Activated CD8-positive, alpha-beta memory T cell treated with anti-CD3 and anti-CD28 coated beads for 48 hours (primary cell): ENCODE measurements at places on chromosomes 7 and 10.

DNA sequence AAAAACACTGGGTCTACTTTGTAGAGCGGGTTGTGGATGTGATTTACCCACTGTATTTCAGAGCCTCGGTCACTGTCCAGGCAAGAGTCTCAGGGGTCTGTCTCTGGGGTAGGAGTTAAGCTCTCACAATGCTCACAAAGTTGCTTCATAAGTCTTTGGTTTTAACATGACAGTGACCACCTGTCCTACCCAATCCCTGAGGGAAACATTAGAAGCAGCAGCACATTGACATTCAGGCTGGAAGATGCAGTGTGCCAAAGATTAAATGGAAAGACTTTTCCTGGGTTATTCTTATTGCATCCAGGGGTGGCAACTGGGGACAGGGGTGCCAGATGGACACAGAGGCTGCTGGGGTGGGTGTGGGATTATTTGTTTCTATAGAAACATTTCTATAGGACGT, 330.0 kb downstream of the RNLS start:
- DNase-seq, result no peak

DNA sequence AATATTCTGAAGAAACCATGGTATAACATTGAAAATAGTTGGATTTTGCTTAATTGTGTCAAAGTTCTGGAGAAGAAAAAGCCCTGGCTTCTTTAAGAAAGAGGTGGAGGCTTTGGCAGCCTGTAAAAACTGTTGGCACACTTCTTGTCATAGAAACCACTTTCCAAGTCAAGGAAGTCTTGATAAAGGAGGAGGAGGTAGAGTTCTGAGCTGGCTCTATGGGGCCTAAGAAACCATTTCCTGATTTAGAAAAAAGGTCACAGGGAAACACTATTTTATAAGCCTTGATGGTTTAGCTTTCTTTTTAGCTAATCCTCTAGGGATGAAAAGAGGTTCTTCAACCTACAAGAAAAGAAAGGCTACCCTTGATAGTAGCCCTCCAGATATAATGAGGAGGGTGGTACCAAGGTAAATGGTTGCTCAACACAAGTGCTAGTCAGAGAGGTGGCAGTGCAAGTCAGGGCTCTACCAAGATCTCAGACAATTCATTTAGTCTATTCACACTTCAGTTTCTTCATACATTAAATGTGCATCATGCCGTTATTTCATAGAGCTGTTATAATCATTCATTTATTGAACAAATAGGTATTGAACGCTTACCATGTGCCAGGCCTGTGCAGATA, 346.9 kb downstream of the RNLS start:
- DNase-seq, result no peak

GRCh38 chr7:129388333-129389098, 45.7 kb upstream of the STRIP2 start:
- DNase-seq, result no peak

DNA sequence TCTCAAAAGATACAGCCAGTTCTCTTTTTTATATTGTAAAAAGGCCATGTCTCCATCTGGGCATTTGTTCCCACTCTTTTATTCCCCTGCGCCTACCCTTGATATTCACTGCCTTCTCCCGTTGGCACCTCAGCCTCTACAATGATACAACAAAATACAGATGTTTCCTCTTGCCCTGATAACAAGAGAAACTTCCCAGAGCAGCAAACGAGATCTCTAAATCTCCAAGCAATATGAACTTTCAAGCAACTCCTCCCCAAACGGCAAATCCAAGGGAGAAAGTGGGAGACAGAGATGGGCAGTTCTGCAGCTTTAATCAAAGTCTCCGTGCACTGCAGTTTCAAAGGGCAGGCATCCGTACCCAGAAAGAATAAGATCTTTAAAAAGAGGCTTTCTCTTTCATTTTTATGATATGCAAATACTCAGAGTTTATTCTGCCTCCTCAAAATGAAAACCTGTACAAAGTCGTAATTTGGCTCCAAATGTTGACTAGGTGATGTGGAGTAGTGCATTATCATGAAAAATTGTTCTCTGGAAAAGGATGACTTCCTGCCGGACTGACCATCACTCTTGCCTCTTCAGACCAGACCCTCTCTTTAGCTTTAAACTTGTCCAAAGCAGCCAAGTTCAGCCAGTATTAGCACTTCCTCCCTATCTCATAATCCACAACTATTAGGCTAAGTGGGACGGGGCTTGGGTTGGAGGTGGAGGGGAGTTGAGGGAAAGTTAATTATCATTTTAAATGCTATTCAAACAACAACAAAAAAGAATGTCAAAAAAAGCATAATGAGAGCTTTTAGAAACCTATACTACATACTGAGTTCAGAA, 682 bp downstream of the HGF start:
- DNase-seq, result no peak

GRCh38 chr10:132069849-132070182, 4.1 kb downstream of the JAKMIP3 start:
- no peak for DNase-seq

DNA sequence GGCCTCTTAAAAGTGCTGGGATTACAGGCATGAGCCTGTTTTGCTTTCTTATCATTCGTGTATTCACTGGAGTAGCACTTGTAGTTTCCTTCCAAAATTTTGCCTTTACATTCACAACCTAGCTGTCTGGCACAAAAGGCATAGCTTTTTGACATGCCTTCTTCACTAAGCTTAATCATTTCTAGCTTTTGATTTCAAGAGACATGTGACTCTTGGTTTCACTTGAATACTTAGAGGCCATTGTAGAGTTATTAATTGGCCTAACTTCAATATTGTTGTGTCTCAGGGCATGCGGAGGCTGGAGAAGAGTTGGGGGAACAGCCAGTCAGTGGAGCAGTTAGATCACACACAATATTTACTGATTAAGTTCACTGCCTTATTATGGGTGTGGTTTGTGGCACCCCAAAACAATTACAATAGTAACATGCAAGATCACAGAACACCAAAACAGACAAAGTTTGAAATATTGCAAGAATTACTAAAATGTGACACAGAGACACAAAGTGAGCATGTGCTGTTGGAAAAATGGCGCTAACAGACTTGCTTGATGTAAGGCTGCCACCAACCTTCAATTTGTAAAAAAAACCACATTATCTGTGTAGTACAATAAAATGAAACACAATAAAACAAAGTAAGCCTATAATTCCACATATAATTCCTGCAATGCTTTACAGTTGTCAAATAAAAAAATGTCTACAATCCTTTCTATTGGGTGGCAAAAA, 43.1 kb downstream of the BRAF start:
- DNase-seq, result no peak

DNA sequence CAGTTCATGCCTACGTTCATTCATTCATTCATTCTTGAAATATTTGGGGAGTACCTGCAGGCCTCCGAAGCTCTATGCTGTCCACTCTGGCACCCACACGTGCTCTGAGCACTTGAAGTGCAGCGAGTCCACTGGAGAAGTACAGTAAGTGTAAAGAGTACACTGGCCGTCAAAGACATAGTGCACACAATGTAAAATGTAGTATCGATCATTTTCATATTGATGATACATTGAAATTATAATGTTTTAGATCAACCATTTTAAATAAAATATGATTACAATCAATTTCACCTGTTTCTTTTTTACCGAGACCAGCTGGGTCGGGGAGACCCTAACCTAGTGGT, 37.0 kb upstream of the PURB start:
- DNase-seq, result no peak

- no peak for DNase-seq
These were observed 32.5 kb upstream of the OTUD1 start for GRCh38 chr10:23406409-23406808.

GRCh38 chr7:159154243-159154642, 9.6 kb upstream of the VIPR2 start:
- no peak for DNase-seq
